CD4-positive, alpha-beta T cell treated with Interleukin-15 for 4 hours (primary cell): ENCODE measurements at places on chromosomes 1 and 21.

DNA sequence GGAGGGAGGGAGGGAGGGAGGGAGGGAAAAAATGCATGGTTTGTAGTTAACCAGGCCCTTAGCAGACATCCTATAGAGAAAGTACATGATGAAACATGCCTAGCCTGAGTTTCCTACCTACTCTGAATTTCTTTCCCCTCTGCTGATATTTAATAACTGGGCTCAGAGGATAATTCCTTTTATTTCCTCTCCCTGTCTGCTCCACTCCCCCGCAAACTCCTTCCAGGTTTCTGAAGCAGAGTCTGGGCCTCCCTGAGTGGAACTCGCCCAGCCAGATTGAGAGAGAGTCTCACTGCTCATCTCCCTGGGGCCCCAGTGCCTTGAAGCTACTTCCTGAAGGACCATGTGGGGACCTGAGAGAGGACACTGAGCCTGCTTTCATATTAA lies 111.9 kb upstream of the SLC44A3 start:
- no peak for DNase-seq

GRCh38 chr1:188499690-188500089 lies 1670.9 kb downstream of the PLA2G4A start:
- no peak for DNase-seq

GRCh38 chr1:228923973-228924686 lies 188.9 kb downstream of the RHOU start:
- no peak for DNase-seq

GRCh38 chr21:45323487-45324311 lies 36.0 kb upstream of the POFUT2 start:
- DNase-seq = no peak

DNA sequence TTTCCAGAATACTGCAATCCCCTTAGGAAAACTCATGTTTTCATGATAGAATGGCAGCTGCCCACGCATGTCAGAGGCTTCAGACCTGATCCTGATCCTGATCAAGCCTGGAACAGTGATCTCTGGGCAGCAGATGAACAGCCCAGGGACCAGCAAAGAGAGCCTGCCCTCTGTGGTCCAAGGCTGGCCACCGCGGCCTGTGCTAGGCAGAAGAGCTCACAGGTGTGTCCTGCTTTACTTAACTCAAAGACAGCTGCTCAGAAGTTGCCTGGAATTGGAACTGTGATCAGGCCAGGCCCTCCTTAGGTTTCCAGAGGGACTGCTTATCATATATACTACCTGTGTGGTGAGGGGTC lies 21.2 kb upstream of the BCAR3 start:
- no peak for DNase-seq

- no peak for DNase-seq
Observed at GRCh38 chr1:218679391-218679790, 334.3 kb downstream of the TGFB2 start.

DNA sequence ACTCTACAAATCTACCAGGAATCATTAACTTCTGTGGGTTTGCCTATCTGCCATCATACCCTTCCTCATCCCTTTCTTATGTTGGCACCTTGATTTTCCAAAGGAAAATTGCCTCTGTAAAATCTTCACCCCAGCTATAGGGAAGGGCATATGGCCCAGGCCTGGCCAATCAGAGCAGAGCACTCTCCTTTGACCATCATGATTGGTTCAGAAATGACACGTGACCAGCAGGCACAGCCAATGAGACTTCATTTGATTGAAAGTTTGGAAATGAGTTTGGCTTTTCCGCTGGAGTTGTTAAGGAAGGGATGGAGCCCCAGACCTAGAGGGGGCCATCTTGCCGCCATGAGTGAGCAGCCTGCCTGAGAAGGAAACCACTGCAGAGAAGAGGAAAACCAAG lies 35.1 kb upstream of the IFFO2 start:
- DNase-seq = no peak

GRCh38 chr1:15275921-15276683 lies 29.1 kb downstream of the FHAD1 start:
- no peak for DNase-seq

GRCh38 chr1:175192630-175193526 lies at the start of gene KIAA0040:
Gene KIAA0040 (minus strand): TSS chr1:175192776. CDS start chr1:175161013, 31,763 bp downstream.
- peak; percentile 52 for DNase-seq

- DNase-seq = no peak
Observed at GRCh38 chr21:41403331-41403730, 22.7 kb upstream of the MX1 start.

DNA sequence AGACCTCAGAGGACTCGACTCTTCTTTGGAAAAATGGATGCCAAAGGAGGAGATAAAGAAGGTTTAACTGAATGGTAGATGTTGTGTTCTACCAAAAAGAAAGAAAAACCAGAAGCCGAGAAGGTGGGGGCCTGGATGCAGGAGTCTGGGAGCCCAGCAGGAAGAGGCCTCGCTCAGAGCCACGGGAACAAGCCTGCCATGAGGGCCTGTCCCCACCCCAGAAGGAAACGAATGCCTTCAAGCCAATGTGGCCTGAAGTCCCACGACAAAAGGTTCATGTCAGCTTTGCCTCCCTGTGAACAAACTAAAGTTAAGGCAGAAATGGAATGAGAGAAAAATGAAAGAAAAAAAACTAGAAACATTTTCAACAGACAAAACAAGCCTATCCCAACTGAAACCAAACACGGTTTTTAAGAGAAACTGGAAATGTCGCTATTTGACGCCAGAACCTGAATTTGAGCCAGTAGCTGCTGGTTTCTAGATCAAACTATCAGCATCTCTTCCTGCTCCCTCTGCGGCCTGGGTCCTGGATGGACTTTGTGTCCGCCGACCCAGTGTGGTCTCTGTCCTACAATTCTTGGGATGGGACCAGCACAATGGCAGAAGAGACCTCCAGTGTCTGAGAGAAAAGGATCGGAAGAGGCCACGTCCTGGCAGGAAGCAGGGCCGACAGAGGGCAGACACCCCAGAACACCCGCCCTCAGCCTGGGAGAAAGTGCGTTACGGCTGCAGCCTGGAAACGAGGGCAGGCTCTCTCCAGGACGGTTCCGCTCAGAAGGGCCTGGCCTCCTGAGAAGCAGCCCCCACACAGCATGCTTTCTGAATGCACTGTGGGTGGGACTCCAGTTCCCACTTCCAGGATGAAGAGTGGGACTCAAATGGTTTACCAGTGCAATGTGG lies 35.2 kb downstream of the SLC45A1 start:
- DNase-seq = no peak

DNA sequence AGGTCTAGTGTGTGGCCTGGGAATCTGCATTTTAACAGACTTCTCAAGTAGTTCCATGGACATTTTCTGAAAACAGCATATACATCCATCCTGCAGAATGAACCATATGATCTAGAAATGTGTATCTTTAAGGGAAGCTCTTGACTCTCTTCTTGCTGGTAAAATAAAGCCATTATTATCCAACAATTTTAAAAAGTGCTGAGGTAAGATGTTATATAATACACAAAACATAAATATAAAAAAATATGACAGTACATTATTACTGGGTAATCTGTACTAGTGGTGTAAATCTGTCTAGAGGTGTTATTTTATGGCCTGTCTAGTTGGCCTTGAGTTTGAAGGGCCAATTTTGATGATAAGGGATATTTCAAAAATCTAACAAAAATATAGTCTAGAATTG lies 201.2 kb downstream of the HMCN1 start:
- no peak for DNase-seq

GRCh38 chr21:43865540-43866259 lies 677 bp downstream of the AGPAT3 start:
- DNase-seq = peak; percentile 47

- DNase-seq = no peak
Observed at GRCh38 chr1:6209661-6210580, 4.0 kb downstream of the RNF207 start.

- DNase-seq = peak; percentile 20
Observed at GRCh38 chr1:212557739-212558692, 50.5 kb upstream of the ATF3 start.

DNA sequence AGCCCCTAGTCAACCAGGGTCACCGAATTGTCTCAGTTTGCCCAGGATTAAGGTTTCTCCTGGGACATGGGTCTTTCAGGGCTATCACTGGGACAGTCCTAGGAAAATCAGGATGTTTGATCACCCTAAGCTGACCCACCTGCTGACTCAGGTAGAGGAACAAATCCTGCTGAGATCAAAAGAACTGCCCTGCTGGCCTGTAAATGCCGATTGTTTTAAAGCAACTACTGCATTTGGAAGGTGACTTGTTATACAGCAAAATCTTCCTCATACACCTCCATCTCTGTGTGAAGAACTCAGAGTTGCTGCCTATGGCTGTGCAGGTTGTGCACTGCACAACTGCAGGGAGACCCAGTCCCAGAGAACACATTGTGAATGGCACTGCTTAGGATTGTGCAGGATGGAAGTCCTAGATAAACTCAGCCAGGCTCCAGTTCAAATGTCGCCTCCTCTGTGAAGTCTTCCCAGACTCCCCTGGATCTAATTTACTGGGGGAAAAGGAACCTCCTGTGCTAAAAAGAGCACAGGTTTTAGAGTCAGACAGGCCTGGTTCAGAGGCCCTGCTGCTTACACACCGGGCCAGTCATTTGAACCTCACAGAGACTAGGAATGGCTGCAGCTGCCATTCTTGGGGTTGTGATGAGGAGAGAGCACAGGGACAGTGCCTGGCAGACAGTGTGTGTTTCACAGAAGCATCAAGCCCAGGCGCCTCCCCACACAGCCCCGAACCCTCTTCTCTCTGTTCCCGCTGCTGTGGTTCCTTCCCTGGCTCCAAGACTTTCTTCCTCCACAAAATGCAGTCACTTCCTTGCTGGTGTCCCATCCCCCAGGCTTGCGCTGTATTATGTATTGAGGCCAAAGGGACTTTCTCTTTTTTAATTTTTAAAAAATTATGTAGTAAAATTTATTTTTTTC lies 23.2 kb upstream of the LRP8 start:
- DNase-seq = no peak

GRCh38 chr1:164675342-164675904 lies 116.4 kb downstream of the PBX1 start:
- DNase-seq = no peak

GRCh38 chr21:31592963-31593560 lies 66.4 kb upstream of the SOD1 start:
- DNase-seq = no peak

GRCh38 chr21:14952916-14953315 lies 111.9 kb downstream of the NRIP1 start:
- no peak for DNase-seq

- DNase-seq = no peak
Observed at GRCh38 chr1:41382480-41383090, 21.4 kb downstream of the FOXO6 start.

GRCh38 chr1:151024540-151025146 lies 11.7 kb upstream of the BNIPL start:
- peak; percentile 90 for DNase-seq

DNA sequence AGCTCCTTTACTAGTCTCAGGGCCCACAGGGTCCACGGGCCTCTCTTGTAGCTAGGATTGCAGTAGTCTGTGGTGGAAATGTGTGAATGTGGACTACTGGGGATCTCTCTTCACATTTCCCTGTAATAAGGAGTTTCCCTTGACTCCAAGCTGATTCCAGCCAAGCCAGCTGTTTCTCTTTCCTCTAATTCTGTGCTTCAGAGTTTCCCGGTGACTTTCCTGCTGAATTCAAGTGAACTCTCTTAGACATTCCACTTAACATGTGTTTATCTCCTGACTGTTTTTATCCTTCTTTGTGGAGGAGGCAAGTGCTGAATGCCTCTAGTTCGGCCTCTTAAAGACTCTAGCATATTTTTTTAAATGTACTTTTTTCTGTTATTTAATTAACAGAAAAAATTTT lies 354.0 kb upstream of the RGS18 start:
- no peak for DNase-seq

- no peak for DNase-seq
Observed at GRCh38 chr1:119249283-119249682, 108.8 kb upstream of the WARS2 start.

DNA sequence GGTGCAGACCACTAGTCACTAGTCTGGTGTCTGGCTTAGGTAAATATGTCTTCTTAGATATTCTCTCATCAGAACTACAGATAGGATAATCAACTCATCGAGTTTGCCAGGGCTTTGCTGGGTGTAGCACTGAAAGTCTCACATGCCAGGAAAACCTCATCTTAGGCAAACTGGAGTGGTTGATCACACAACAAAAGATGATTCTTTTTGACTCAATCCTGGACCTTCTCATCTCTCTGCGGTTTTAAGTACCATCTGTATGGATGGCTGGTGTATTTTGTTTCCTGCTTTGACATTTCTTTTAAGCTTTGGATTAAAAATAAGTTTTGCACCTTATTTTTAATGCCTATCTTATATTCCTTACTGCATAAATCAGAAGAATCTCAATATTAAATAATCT lies 11.3 kb downstream of the GBP2 start:
- no peak for DNase-seq

DNA sequence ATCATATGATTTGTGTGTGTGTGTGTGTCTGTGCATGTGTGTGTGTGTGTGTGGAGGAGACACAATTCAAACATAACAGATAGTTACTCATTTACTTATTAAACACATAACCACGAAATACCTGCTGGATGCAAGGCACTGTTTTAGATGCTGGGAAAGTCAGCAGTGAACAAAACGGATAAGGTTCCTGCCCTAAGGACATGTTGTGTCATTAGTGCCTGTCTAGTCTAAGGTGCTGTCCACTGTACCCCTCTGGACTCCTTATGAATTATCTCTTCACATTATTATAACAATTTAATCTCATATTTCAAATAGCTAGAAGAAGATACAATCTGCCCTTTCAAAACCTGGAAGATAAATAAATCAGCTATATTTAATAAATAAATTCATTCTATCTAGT lies 162.4 kb downstream of the PLPPR5 start:
- DNase-seq = no peak

- peak; percentile 65 for DNase-seq
Observed at GRCh38 chr21:44926331-44927101, 5.8 kb upstream of the ITGB2 start.

- no peak for DNase-seq
Observed at GRCh38 chr1:232613752-232614381, 16.1 kb downstream of the SIPA1L2 start.

DNA sequence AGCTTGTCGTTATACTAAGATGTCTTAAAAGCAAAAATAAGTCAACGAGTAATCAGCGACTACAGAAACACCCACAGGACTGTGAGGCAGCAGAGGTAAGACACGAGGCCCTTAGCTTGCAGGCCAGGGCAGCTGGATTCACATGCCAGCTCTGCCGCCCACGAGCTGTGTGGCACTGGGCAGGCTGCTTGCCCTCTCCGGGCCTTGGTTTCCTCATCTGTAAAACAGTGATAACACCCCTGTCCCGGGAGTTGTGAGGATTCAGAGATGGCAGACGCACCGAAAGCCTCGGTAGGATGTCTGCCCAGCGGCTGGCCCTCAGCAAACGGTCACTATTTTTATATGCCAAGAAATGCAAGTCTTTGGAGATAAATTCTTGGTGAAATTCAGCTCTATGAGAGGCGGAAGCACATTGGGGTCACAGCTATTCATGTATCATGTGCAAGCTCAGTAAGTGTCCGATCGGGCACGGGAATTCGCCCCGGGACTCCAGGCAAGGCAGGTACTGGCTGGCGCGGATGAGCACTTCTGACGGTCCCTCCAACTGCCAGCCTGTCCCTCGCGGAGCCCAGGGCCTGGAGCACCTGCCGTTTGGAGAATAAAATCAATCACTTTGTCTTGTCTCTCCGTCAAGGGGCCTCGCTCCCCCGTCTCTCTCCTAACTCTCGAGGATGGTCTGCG lies 1.1 kb downstream of the C2CD2 start:
- no peak for DNase-seq

- no peak for DNase-seq
Observed at GRCh38 chr1:209411491-209411929, 172.0 kb upstream of the CAMK1G start.

GRCh38 chr1:30185809-30186208 lies 537.6 kb downstream of the MATN1 start:
- no peak for DNase-seq
